ENCODE measurements at places on chromosomes 2 and 18. TPM values are rescaled to one million over a fixed set of nuclear protein-coding genes. Genes with fewer than 3 reads are reported as not detected.

GRCh38 chr2:224925810-224926100, 116.5 kb downstream of the DOCK10 start:
- no peak for DNase-seq

ANKMY1 gene
- 5.4 TPM for total RNA-seq

CABYR gene
- 1.4 TPM for total RNA-seq

GRCh38 chr18:24862201-24862816, 401.9 kb downstream of the HRH4 start:
- DNase-seq, result no peak

CDH2 gene
- 21.2 TPM for total RNA-seq

DNA sequence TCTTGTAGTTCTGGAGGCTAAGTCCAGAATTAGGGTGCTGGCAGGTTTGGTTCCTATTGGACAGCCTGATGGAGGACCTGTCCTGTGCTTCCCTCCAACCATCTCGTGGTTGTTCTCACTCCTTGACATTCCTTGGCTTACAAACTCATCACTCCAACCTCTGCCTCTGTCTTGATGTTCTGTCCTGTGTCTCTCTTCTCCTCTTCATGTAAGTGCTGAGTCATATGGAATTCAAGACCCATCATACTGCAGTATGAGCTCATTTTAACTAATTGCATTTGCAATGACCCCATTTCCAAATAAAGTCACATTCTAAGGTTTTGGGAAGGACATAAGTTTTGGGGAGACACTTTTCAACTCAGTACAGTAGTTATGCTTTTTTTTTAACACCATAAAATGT, 374.7 kb downstream of the TRIB2 start:
- no peak for DNase-seq

DNA sequence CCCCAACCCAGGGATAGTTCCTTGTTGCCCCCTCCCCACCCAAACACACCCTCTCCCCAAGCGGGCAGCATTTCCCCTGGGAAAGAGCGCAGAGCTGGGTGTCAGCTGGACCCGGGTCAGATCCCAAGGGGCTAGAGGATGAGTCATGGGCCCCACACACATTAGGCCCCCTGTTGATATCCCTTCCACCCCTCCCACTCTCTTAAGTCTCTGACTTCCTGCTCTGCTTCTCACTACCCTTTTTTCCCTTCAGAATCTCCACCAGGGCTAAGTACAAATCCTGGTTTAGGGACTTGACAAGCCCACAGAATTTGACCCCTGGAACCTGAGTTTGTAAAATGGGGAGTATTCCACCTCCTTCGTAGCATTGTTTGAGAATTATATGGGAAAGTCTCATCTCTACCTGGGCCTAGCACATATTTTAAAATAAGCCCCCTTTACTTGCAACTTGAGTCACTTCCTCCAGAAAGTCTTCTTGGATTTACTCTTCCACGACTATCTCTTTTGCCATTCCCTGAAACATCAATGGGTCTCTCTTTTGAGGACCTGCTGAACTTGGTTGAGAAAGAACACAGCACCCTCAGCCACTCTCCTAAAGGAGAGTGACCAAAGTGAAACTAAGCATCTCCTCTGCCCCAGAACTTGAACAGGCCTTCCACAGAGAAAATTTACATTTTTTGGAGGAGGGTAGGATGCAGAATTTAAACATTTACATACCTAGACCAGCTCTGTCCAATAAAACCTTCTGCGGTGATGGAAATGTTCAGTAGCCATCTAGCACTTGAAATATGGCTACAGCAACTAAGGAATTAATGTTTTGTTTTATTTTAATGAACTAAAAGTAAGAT, 4.7 kb downstream of the RTKN start:
- DNase-seq, result no peak

B3GNT7 gene
- total RNA-seq, result not detected

DNA sequence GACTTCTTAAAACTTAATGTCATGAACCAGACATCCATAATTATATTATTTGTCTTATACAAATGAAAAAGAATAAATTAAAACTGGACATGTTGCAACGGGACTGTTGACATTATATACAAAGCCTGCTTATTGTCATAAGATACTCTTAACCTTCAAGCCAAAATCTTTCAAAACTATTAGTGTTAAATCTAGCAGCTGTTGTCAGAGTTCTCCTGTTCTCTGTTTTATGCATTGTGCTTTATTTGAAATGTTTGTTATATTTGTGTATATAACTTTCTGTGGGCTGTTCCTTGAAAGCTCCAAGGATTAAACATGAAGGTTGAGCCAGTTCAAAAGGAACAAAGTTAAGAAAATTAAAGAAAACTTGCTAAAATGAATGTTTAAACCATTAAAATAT, 335.5 kb upstream of the NT5C1B start:
- DNase-seq, result peak; percentile 47

DNA sequence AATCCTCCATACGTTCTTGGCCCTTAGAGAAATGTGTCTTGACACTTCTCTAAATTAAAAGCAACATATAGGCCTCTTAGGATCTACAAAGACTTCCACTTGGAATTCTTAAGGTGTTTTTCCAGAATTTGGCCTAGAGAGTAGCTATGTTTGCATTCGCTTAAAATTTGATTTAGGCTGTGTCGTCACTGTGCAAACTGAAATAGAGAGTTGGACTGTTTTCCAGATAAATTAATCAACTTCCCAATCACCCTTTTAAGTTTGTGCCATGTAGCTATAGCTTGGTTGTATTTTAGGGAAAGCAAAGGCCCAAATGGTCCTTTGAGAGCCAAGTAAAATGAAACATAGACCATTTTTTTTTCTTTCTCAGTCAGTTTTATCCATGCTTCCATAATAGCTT, 128.6 kb upstream of the RASGRP3 start:
- no peak for DNase-seq

GRCh38 chr2:190504912-190505311, 29.6 kb downstream of the NEMP2 start:
- no peak for DNase-seq

DNA sequence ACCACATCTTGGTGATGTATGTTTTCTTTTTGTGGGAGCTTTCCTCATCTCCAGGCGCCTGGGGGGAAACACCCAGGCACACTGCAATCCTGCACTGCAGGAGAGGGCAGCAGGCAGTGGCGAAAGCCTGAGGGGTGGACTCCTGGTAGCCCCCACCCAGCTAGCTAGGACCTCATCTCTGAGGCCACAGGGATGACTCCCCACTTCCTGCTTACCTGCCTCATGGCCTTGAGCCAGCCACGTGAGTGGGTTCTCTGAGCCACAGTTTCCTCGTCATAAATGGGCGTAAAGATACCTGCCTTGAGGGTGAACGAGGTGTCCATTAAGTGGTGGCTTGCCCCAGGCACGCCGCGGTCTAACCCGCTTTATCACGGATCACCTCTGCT, 19.1 kb downstream of the TRAF3IP1 start:
- no peak for DNase-seq

CRYBA2 gene
- not detected for total RNA-seq

KRCC1 gene
- total RNA-seq, result 55.8 TPM

HRH4 gene
- total RNA-seq, result 0.13 TPM

HOXD10 gene
- not detected for total RNA-seq

- no peak for DNase-seq
Observed at GRCh38 chr2:143176606-143177005, 47.4 kb downstream of the ARHGAP15 start.

DNA sequence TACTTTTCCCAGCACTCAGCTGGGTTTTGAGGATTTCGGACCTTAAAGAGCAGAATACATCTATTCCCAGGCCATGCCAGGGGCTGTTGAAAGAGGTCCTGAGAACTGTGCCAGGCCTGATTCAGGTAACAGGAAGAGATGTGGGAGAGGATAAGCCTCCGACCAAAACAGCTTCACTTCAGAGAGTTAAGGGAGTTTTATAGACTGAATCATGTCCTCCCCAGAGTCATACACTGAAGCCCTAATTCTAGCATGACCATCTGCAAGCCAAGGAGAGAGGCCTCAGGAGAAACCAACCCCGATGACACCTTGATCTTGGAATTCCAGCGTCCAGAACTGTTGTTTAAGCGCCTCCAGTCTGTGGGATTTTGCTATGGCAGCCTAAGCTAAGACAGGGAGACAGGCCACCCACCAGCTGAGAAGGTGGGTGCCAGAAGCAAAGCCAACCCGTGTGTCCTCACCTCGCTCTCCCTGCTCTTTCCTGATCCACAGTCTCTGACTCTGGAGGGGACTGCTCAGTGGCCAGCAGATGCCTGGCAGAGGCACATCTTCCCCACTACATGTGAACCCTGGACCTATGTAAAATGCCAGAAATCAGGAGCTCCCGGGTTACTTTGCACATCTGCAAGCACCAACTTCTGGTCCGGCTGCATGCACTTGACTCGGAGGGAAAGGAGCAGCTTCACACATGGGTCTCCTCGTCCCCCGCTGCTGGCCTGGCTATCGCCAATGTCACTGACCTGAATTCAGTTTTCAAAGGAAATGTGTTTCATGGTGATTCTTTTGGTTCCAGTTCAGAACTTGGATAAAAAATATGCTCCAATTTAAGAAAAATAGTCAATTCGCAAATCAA, 116.8 kb upstream of the EPC2 start:
- DNase-seq, result no peak

- peak; percentile 4 for DNase-seq
Observed at GRCh38 chr2:143574069-143574468, 444.9 kb downstream of the ARHGAP15 start.

DNA sequence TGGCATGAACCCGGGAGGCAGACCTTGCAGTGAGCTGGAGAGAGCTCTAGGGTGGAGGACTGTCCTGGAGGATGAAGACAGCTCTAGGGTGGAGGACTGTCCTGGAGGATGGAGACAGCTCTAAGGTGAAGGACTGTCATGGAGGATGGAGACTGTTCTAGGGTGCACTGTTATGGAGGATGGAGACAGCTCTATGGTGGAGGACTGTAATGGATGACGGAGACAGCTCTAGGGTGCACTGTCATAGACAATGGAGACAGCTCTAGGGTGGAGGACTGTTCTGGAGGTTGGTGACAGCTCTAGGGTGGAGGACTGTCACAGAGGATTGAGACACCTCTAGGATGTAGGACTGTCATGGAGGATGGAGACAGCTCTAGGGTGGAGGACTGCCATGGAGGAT, 21.1 kb upstream of the KCNG2 start:
- DNase-seq, result no peak

DNA sequence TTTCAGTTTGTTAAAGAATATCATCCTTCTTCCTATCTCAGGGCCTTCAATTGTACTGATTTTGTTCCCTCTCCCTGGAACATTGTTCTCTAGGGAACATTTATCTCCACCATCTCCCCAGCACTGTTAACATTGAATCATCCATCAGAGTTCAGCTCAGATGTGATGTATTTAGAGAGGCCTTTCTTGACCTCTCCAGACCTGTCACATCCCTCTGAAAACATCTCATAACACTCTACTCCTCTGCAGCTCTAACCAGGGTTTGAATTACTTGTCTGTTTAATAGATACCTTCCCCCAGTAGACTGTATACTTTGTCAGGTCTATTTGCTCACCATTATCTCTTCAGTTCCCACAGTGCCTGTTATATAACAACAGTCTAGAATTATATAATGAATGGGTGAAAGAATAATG, 98.6 kb downstream of the GALNT1 start:
- no peak for DNase-seq

SRD5A2 gene
- 0.19 TPM for total RNA-seq

GRCh38 chr2:75146606-75147332, 52.6 kb downstream of the TACR1 start:
- DNase-seq, result no peak

DNA sequence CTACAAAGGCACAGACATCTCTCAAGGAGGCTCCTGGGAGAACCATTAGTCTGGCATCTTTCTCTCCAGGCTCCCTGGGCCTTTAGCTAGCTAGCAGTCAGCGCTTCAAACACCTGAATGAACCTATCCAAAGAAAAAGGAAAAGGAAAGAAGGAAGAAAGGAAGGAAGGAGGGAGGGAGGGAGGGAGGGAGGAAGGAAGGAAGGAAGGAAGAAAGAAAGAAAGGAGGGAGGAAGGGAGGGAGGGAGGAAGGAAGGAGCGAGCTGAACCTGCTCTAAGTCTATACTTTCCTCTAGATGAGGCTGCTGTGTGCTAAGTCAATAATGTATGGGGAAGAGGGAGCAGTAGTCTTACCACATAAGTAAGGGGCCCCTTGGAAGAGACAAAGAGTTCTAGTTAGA, 5.1 kb upstream of the BCL11A start:
- no peak for DNase-seq

GRCh38 chr2:208295834-208296233, 29.8 kb downstream of the PIKFYVE start:
- DNase-seq, result no peak

DNA sequence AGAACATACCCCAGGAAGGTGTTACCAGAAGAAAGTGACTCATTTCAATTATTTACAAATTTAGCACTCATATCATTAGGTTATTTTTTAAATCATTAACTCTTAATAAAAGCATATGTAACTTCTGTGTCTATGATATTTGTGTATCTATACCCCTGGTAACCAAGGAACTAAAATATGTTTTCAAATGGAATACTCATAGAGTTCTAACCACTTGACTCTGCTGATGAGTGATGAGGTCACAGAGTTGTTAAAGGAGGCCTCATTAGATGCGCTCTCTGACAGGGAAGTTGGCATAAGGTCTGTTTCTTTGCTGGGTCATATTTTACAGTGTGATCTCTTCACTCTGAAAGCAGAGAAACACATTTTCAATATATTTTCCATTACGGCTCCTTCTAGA, 73.4 kb downstream of the CCDC150 start:
- no peak for DNase-seq

DNA sequence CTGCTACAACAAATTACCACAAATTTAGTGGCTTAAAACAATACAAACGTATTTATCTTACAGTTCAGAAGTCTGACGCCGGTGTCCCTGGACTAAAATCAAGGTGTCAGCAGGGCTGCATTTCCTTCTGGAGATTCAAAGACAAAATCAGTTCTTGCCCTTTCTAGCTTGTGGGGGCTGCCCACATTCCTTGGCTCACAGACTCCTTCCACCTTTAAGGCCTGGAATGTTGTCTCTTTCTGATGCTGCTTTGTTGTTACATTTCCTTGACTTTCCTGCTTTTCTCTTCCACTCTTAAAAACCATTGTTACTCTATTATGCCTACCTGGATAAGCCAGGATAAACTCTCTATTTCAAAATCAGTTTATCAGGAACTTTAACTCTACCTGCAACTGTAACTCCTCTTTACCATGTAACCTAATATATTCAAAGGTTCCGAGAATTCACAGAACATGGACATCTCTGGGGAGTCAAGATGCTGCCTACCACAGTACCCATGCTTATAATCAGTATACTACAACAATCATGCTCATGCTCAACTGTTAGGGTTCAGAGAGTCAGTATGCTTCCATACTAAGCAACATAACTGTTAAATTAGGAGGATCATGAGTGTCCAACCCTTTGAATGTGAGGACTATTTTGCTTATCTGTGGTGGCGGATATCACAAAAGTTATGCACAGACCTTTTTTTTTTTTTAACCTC, 27.4 kb downstream of the YES1 start:
- no peak for DNase-seq

DNA sequence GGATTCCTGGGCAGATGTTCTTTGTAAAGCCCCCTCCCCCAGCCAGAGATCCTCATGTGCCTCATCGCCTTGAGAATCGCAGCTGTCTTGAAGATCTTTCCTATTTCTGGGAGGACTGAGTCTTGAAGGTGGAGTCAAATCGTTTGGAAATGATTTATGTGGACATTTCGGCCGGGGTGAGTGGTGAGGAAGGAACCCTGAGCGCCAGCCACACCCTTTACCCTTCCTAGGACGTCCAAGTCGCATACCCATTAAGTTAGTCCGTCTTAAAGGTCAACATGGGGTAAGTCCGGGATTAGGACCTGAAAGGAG, 84.9 kb upstream of the ZCCHC2 start:
- peak; percentile 50 for DNase-seq

Data from myocyte (in vitro differentiated cells).